ENCODE measurements at places on chromosomes 5 and 9.

DNA sequence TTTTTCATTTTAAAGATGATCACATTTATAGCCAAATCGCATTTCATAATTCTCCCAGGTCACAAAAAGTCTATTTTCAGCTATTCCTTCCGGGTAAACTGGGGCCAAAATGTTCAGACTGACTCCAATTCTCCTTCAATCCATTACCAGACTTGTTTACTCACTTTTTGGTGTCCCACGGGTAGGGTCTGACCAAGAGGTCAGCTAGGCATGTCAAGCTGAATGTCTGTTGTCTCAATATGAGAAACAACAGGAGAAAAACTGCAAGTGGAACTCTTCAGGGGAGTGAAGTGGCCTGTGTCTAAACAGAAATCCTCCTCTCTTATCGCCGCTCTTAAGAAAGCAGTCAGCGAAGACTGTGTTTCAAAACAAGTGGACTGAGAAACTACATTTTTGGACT lies 171.3 kb downstream of the APBA1 start:
- DNase-seq = no peak

GRCh38 chr5:60977956-60978737 lies 33.1 kb downstream of the NDUFAF2 start:
- DNase-seq = no peak

- no peak for DNase-seq
Measured at GRCh38 chr9:120928015-120928482, 1.5 kb upstream of the TRAF1 start.

GRCh38 chr5:77945874-77946273 lies 169.7 kb upstream of the TBCA start:
- no peak for DNase-seq
